ENCODE measurements at places on chromosomes 6 and 20.

GRCh38 chr6:166565084-166565967 lies 21.2 kb downstream of the RAMACL start:
- peak; percentile 42 for DNase-seq

- DNase-seq: no peak
These were observed 730 bp downstream of the INSM1 start for GRCh38 chr20:20368418-20369249.

- no peak for DNase-seq
These were observed 933.4 kb downstream of the TFAP2A start for GRCh38 chr6:9481292-9482029.

GRCh38 chr6:10259671-10260070 lies 155.2 kb downstream of the TFAP2A start:
- no peak for DNase-seq

DNA sequence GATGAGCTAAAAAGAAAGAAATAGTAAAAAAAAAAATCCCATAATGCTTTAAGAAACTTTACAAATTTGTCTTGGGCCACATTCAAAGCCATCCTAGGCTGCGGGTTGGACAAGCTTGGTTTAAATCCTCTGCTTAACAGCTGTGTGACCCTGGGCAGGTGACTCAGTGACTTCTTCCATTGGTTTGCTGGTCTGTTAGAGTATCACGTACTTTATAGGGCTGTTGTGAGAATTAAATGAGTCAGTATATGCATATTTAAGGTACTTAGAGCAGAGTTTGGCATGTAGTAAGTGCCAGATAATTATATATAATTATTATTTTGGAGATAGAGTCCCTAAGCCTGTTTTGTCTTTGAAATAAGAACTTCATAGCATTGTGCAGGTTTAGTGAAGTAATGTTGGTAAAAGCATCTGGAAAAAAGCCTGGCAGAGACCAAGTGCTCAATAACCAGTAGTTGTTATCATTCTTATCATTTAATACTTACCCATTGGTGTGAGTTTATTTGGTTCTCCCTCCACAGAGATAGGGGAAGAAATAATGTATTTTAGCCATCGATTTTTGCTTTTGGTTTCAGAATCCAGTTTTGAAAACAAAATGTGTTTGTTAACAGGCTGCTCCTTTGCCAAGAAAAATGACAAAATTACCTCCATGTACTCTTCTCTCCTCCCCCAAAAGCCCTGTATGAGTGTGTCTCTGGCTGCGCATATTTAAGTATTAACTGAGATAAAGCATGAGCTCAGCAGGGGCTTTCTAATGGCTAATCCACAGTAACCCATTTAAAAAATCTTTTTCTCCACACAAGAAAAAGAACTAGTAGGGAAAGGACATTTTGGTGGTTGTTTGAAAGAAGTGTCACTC lies 67.2 kb downstream of the FOXO3 start:
- DNase-seq: peak; percentile 40

DNA sequence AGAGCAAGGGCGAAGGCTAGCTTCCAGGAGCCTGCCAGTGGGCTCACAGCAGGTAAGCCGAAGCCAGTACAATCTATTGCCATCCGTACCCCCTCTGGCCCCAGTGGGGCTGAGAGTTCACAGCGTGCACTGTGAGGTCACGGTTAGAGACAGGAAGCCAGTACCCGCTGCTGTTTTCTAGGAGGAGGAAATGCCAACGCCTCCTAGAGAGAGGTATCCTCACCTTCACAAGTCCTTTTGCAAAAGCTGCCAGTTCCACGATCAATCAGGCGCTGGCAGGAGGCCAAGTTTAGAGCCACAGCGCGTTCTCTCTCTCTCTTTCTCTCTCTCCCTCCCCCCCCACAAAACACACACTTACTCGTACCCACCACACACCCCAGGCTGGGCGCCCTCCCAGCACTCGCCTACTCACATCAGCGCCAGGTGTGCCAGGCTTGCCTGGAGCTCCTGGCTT lies 22.5 kb downstream of the COL9A1 start:
- DNase-seq: no peak

DNA sequence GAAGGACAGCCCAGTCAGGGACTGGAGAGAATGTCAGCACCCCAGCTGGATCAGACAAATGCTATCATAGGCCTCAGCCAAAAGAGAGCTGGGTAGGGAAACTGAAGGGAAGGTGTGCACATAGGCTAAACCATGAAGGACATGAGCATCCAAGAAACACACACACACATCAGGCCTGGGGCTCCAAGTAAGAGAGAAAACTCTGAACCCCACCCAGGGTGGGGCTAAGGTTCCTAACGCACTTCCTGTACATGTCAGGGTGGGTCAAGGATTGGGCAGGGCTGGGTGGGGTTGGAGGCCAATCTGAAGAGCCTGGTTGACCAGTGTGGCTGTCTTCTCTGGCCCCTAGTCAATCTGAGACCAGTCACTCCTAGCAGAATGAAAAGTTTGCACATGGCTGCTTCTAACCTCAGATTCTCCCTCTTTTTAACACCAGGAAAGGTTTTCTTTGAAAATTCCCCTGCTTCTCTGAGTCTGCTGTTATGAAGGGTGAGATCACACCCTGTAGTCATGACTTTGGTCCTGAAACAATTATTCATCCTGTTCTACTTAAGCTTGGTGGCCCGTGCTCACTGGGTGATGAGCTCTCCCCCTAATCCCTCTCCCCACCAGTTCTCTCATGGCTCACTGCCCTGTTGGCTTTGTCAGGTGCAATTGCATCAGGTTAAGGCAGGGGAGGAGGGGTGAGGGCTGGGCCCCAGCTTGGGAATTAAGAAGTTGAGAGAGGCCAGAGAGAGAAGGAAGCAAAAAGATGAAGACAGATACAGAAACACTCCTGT lies 88.4 kb downstream of the MAFB start:
- no peak for DNase-seq

- DNase-seq: no peak
These were observed 14.0 kb downstream of the TPD52L2 start for GRCh38 chr20:63878899-63879663.

GRCh38 chr6:1477432-1478090 lies 88.2 kb downstream of the FOXF2 start:
- peak; percentile 88 for DNase-seq

DNA sequence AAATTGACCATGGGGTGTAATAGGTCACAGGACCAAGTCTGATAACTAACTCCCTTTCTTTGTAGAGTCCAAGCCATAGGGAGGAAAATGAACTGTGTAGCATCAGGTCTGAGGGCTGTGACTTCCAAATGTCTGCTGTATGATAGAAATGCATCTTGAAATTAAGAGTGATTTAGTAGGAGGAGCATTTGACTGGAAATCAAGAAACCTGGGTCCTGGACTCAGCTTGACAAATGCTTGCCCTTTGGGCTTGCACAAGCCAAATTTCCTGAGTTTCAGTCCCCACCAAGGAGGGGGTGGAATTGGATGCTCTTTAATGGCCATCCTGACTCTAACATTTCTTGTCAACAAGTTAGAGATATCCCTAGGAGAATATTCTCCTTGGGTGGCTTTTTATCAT lies 187.0 kb downstream of the PDE7B start:
- no peak for DNase-seq

DNA sequence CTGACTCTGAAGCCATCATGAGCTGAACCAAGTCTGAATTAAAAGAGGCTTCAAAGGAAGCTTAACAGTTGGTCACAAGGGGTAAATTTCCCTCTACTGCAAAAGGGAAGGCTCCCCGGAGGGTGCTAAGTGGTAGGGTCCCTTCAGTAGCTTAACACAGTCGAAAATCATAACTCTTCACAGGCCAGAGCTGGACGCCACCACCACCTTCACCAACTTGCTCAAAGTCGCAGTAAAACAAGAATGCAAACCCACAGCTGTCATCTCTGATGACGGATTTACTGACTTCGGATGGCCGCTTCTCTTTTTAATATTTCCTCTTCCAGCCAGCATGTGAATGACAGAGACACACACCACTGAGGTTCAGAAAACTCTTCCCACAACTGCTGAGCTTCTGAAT lies 144.7 kb upstream of the FBXL4 start:
- DNase-seq: no peak

GRCh38 chr6:137006056-137006455 lies 38.7 kb downstream of the IL20RA start:
- no peak for DNase-seq

GRCh38 chr20:32067234-32067821 lies 15.3 kb downstream of the HCK start:
- peak; percentile 99 for DNase-seq

- DNase-seq: peak; percentile 6
These were observed 8.8 kb upstream of the RSPH3 start for GRCh38 chr6:159008656-159009288.

DNA sequence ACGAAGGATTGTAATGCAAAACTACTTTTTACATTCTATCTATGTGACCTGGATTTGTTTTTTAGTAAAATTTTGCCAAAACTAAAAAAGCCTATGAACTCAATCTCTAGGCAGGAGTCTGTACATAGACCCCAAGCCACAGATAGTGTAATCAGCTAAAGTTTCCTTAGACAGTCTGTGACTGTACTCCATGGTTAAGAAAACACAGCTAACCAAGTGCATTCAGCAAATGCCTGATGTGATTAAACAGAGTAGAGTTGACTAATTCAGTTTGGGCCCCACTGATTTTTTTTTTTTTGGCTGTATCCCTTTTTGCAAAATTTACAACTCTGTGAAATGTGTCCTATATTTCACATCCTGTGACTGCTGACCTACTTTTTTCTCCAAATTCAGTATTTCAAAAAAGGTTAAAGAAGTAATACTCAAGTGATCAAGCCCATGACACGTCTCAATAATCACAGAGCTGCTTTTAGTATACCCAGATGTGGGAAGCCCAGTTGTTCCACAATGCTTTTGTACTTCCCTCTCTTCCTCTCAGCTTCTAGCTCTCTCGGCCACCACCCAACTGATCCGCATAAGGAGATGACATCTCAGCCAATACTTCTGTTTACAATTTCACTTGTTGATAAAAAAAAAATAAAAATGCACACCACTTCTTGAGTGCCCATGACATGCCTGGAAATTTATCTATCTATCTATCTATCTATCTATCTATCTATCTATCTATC lies 108.8 kb upstream of the TBX18 start:
- DNase-seq: peak; percentile 10

- DNase-seq: no peak
These were observed 185.6 kb downstream of the OR2B2 start for GRCh38 chr6:27726619-27727023.

DNA sequence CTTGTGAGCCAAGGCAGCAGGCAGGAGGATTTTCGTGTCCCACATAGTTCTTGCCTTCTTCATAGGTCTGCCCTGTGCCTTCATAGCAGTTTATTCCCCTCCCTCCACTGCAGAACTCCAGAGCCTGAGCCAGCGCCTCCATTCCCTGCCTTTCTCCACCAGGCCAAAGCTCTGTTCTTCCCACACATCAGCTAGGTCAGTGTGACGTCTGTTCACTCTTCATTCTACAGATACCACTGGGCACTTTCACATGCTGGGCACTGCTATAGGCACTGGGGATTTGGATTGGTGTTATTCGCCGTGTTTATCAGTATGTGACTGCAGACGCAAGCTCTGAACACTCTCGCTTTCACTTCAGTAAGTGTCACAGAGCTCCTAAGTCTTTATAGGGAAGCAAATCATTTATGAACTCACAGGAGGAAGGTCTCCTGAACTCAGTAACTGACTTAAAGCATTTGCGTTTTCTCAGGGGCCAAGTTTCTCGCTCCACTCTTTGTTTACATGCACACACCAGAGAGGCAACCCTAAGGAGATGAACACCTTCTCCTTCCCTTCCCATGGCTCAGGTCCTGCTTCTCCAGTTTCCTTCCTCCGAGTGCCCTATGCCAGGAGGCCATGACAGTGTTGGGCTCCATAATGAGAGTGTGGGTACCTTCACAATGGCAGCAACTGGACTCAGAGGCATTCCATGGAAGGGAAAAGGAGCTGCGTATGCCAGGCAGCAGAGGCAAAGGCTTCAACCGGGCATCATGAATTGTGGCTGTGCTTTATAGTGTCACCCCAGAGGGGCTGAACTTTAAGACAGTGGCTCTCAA lies 6.3 kb upstream of the APMAP start:
- no peak for DNase-seq

GRCh38 chr20:25042531-25043498 lies 15.1 kb downstream of the ACSS1 start:
- no peak for DNase-seq

GRCh38 chr20:47102629-47103028 lies 208.0 kb downstream of the EYA2 start:
- no peak for DNase-seq

- peak; percentile 78 for DNase-seq
These were observed 93.2 kb downstream of the GMPR start for GRCh38 chr6:16331384-16332174.

- peak; percentile 71 for DNase-seq
These were observed 26.2 kb downstream of the SLCO4A1 start for GRCh38 chr20:62668441-62669027.
